ENCODE measurements at places on chromosomes 11 and 22.

DNA sequence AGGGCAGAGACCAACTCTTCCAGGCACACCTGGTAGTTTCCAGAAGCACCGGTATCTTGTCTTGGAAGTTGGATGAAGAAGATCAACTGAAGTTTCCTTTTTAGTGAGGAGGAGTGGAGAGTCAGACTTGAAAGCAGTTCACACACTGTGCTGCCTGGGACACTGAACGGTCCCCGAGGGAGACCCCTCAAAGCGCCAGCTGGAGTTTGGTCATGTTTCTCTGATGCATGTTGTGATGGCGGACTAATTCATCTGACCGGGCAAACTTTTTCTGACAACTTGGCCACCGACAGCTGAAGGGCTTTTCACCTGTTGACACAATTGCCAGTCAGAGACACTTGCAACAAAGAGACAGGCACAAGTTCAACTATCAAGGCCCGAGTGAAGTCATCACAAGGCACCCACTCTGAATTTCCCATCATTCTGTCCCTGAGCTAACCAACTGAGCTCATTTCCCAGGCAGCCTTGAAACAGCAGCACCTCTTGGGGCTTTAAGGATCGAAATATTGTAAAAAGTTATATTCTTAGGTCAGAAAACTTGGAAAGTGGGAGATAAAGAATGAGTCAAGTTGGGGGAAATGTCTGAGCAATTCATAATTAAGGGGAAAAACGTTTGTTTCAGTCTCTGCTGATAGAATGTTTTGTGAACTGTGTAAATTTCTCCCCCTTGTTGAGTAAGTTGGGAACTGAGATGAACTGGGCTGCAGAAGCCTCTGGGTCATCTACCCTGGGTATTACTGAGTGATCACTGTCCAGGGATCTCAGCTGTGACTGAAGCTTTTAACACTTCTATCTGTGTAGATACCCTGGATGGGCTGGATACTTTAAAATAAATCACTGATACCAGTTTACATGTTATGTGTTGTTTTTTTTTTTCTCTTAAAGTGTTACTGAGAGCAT is 46.2 kb downstream of the WT1 start:
- DNase-seq = no peak

DNA sequence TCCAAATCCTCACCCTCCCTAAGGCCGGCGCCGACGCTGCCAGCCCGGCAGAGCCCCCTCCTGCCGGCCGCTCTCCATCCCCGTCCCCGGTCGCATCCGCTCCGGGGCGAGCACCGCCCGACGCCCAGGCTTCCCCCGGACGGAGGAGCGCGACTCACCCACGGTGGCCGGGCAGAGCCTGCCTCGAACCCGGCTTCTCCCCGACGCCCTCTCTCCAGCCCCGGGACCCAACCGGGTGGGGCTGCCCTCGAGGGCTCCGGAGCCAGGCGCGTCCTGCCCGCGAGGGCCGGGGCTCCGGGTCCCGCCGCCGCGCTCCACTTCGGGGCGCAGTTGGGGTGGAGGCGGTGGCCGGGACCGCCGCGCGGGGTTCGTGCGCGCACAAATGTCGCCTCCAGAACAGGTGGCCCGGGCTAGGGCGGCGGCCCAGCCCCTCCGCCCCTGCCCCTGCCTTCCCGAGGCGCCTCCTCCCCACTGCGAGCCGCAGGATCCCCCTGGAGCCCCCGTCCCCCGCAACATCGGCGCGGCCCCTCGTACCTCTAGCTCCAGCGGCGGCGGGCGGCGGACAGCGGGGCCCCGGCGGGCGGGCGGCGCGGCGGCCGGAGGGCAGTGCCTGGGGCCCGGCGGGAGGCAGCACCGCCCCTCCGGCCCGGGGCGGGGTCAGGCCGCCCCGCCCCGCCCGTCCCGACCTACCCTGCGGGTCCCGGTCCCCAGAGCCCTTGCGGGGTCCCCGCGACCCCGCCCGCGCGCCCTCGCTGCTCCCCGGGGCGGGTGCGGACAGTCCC is at the start of gene A4GALT:
Gene A4GALT, minus strand, starts transcription at position 608 of the 782 bp plus-strand sequence. CDS start 26,919 bp downstream, outside the sequence.
- no peak for DNase-seq

DNA sequence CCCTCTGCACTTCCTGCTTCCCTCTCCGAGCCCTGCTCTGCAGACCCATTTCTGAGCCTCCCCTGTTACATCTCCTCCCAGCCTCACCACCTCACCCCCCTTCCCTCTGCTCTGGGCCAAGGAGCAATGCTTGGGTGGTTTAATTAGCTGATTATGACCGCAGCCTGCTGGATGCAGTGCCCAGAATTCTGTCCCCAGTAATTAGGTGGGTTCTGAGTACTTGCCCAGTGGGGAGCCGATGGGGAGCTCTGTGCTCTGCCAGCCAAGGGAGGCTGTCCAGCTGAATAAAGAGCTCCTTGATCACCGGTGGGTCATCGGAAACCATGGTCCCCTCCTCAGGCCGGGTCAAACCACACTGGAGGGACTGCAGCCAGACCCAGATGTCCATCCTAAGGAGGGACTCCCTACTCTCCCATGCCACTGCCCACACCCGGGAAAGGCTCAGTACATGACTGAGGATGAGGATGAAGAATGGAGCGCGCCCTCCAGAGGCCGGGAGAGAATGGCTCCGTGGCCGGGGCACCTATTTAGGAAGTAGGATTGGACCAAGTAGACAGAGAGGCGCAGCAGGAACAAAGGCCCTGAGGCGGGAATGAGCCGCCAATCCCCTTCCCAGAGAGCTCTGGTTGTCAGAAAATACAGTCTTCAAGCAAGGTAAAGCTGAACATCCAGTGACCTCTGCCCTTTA is 9.1 kb downstream of the ARRB1 start:
- DNase-seq = no peak

- no peak for DNase-seq
Measured at GRCh38 chr11:8375460-8375859, 111.8 kb upstream of the LMO1 start.

DNA sequence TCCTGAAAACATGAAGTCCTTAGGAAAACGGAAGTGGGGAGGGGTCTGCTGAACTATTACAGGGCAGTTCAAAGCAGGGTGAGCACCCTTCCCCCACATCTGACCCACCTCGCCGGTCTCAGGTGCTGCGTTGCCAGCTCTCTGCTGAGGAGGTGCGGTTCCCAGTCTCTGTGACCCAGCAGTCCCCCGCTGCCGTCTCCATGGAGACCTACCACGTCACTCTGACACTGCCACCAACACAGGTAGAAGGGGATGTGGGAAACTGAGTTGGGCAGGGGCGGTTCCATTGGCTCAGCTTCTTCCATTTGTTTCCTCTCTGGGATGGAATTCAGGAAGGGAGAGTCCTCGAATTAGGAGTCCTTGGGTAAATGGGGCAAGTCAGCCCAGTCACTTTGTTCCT is 3.3 kb downstream of the C2CD2L start:
- no peak for DNase-seq

GRCh38 chr11:14240221-14240620 is 118.8 kb downstream of the RRAS2 start:
- no peak for DNase-seq

- no peak for DNase-seq
Measured at GRCh38 chr11:83723999-83724398, 437.8 kb upstream of the CCDC90B start.

- DNase-seq = no peak
Measured at GRCh38 chr22:27388090-27388600, 413.4 kb downstream of the MN1 start.

DNA sequence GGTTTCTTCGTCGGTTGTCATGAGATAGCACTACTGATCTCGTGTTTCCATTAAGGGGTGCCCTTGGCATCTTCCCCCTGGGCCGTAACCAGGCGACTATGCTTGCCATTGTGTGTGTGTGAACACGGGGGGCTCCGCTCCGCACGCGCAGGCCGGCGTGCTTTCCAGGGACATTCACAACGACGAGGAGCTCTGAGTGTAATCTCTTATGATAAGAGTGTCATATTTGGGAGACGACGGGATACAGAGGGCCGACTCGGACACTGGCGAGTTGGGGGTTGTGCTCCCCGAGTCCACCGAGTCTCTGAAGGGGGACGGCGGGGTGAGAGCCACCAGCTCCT is 170.9 kb upstream of the CTSC start:
- DNase-seq = no peak

GRCh38 chr11:104704888-104705287 is 193.4 kb downstream of the CASP12 start:
- DNase-seq = no peak

DNA sequence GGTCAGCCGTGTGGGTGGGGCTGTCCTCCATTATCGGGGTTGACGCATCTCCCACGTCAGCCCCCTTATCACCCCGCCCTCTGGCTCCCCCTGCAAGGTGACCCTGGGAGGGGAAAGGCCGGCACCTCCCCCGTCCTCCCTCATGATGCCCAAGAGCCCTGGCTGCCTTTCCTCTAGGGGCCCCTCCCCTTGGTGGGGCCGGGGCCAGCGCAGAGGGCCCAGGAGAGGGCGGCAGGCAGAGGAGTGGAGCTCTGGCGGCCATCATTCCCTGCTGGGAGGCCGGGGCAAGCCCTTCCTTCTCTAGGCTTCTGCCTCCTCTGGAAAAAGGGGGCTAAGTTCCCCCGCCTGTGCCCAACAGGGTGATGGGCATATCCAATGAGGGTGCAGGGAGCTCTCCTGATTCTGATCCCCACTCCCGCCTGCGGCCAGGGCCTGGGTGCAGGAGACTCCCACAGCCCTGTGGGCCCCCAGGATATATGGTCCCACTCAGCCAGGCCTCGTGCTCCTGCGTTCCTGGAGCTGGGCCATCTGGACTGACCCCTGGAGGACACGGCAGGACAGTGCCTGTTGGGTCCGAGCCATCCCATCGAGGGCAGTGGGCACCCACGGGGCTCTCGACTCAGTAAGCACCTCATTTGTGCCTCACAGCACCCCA is 12.3 kb downstream of the MYRF start:
- no peak for DNase-seq

GRCh38 chr22:41091132-41092022 is 1.0 kb upstream of the EP300 start:
- DNase-seq = peak; percentile 99

DNA sequence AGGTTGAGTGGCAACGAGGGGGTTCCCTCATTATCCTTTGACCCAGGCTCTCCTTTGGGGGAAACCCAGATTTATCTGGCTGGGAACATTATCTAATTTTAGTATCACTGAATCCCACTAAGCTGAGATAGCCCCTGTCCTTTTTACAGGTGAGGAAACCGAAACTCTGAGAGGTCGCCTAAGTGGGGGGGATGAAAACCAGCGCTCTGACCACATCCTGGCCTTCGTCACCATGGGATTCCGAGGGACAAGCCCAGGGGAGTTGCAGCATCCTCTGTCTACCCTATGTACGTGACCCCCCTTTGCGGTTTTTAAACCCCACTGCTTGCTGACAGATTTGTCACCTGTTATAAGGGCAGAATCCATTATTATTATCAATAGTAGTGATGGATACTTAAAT is 61.0 kb downstream of the ISX start:
- no peak for DNase-seq

DNA sequence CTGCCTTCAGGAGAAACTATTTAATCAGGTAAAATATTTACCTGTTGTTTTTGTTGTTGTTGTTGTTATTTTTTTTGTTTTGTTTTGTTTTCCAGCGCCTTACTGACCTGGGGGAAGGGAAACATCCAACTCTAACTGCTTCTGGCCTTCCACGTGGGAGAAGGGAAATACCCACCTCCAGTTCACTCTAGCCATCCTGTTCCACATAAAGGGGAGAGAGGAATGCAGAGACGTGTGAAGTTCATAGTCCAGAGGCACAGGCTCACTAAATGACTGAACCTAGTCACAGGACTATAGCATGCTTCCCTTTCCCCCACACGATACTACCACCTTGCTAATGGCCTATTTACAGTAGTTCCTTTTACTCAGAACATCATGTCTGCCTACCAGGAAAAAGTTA is 72.4 kb upstream of the VSTM5 start:
- no peak for DNase-seq

DNA sequence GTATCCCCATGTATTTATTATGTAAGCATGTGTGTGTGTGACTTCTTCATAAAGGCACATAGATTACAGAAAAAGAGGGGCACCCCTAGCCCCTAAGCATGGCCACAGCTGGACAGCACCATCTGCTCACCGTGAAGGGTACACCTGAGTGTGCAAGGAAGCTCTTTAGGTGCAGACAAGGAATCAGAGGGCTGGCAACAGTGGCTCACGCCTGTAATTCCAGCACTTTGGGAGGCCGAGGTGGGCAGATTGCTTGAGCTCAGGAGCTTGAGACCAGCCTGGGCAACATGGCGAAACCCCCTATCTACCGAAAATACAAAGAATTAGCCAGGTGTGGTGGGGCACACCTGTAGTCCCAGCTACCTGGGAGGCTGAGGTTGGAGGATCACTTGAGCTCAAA is 56.3 kb downstream of the DGCR2 start:
- DNase-seq = no peak

DNA sequence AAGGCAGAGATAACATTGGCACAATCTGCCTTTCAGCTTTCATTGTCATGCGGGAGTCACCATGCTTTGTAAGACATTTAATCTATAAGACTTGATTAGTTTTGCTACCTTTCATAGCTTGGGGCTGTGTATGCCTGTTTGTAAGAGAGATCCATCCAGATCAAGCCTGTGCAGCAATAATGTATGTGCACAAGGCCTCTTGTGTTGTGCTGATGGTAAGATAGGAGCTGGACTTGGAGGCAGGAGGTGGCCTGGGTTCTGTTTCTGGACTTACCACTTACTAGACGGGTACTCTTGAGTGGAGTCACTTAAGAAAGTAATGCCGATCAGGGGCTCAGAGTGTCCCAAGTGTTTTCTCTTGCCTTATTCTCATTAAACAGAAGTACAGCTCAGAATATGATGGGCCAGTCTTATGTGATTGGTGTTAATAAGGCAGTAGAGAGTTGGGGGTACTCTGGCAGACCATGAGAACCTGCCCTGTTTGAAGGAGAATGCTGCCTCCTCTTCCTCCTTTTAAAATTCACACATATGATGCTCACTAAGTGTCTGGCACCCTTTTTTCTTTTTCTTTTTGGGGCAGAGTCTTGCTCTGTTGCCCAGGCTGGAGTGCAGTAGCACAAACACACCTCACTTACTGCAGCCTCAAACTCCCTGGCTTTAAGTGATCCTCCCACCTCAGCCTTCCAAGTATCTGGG is 30.9 kb downstream of the PTPRJ start:
- DNase-seq = no peak

GRCh38 chr11:63543711-63544110 is 7.1 kb downstream of the PLAAT4 start:
- no peak for DNase-seq

GRCh38 chr22:24029304-24029703 is 18.2 kb downstream of the CABIN1 start:
- no peak for DNase-seq

DNA sequence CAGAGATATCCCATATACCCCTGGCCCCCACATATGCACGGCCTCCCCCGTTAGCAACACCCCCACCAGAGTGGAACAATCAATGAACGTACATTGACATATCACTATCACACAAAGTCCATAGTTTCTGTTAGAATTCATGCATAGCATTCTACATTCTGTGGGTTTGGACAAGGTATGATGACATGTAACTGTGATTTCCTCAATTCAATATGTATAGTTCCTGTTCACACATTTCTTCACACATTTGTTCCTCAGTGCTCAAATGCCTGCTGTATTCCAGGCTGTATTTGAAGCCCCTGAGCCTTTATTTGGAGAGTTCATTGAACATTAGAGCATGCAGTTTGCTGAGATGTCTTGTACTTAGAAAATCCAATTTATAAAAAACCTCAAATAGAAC is 69.9 kb downstream of the PTPRJ start:
- no peak for DNase-seq

GRCh38 chr11:64848826-64849597 is 4.6 kb upstream of the CDC42BPG start:
- no peak for DNase-seq

All from stimulated activated CD8-positive, alpha-beta memory T cell treated with anti-CD3 and anti-CD28 coated beads, Interleukin-4, amount 100 ng/mL, for 1 hour (primary cell).